ENCODE measurements at places on chromosomes 3 and 15.
A peak's percentile ranks its signal among the peaks of the same experiment; 100 is the strongest.

DNA sequence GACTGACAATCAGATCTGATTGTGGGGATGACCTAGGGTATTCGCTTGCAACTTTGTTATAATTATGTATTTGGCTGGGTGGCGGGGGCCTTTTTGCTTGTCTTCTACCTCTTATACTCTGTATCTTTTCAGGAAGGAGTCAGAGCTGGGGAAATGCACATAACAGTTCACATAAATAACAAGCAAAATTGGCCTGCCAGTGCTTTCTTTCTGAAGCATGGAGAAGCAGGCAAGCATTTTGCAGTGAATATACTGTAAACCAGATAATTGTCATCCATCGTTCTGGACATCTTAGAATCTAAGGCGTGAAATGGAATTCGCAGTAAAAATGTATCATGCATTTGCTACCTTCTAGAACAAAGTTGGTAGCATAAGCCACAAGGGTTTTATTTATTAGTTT, 227.6 kb downstream of the CLSTN2 start:
- DNase-seq: no peak
- H3K4me1 ChIP-seq: no peaks in the 10 kb centered on the region
- H3K27ac ChIP-seq: no peak overlapping the region
- no peaks in the 10 kb centered on the region for H3K36me3 ChIP-seq
- no peaks in the 10 kb centered on the region for H3K27me3 ChIP-seq

DNA sequence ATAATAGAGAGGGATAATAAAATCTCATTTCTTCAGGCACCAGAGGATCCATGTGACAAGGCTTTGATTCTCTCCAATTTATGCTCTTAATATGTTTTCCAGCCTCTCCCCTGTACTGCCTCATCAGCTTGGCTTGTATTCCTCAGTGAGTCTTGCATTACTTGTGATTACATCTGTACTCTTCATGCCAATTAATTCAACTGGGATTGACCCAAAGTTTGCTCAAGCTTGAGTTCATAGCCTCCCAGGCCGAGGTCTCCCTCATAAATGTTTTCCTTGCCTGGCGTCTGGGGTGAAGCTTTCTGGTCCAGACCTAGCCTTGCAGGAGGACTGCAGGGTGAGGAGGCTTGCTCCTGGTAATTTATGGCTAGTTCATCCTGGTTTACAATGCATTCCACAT, 146.9 kb downstream of the CHST2 start:
- H3K27ac ChIP-seq: no peak overlapping the region
- no peaks in the 10 kb centered on the region for H3K27me3 ChIP-seq
- no peak for DNase-seq
- no peaks in the 10 kb centered on the region for H3K4me1 ChIP-seq
- H3K4me3 ChIP-seq: no peak overlapping the region

- no peaks in the 10 kb centered on the region for H3K27me3 ChIP-seq
- no peak overlapping the region for H3K27ac ChIP-seq
- DNase-seq: no peak
- H3K4me1 ChIP-seq: no peaks in the 10 kb centered on the region
These were observed 185.9 kb upstream of the ONECUT1 start for GRCh38 chr15:52975941-52976449.

GRCh38 chr3:39414421-39414907, 7.9 kb downstream of the RPSA start:
- H3K4me1 ChIP-seq: no peaks in the 10 kb centered on the region
- DNase-seq: no peak
- H3K36me3 ChIP-seq: peaks cover 36% of the 10 kb centered on the region
- no peak overlapping the region for H3K4me3 ChIP-seq

- H3K27me3 ChIP-seq: no peaks in the 10 kb centered on the region
- H3K27ac ChIP-seq: no peak overlapping the region
- H3K4me3 ChIP-seq: no peak overlapping the region
These were observed 74.2 kb downstream of the HMCES start for GRCh38 chr3:129352650-129353588.

- peak overlapping the region; percentile 88 for H3K4me3 ChIP-seq
- peak overlapping the region; percentile 97 for H3K27ac ChIP-seq
- no peaks in the 10 kb centered on the region for H3K36me3 ChIP-seq
- no peaks in the 10 kb centered on the region for H3K27me3 ChIP-seq
These were observed 429 bp upstream of the LOXL1 start for GRCh38 chr15:73925848-73926218.

- H3K4me1 ChIP-seq: no peaks in the 10 kb centered on the region
- no peak overlapping the region for H3K4me3 ChIP-seq
- H3K27me3 ChIP-seq: no peaks in the 10 kb centered on the region
- DNase-seq: no peak
- no peak overlapping the region for H3K27ac ChIP-seq
- H3K36me3 ChIP-seq: no peaks in the 10 kb centered on the region
These were observed 64.2 kb downstream of the TBC1D5 start for GRCh38 chr3:17678116-17678741.

- no peak overlapping the region for H3K27ac ChIP-seq
- no peaks in the 10 kb centered on the region for H3K36me3 ChIP-seq
- H3K27me3 ChIP-seq: no peaks in the 10 kb centered on the region
- no peak overlapping the region for H3K4me3 ChIP-seq
These were observed 133.5 kb downstream of the KCNMB2 start for GRCh38 chr3:178669758-178670157.

DNA sequence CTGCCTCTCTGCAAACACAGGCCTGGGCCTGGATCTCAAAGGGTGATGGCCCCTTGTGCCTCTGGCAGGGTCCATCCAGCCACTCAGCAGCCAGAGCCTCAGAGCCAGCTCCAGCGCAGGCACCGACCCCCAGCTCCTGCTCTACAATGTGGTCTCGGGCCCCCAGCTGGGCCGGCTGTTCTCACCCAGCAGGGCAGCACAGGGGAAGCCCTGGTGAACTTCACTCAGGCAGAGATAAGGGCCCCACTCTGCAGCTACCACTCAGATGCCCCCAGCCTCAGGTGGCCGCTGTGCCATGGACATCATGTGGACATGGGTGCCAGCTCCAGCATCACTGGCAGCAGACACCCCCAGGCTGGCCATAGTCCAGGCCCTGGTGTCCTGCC, 173.1 kb downstream of the TBC1D2B start:
- no peak overlapping the region for H3K27ac ChIP-seq
- DNase-seq: no peak
- H3K36me3 ChIP-seq: no peaks in the 10 kb centered on the region
- H3K4me3 ChIP-seq: no peak overlapping the region
- H3K27me3 ChIP-seq: no peaks in the 10 kb centered on the region

- H3K4me1 ChIP-seq: peaks cover 3% of the 10 kb centered on the region
- H3K27me3 ChIP-seq: no peaks in the 10 kb centered on the region
- no peak for DNase-seq
These were observed 15.6 kb downstream of the PIF1 start for GRCh38 chr15:64809649-64810496.

DNA sequence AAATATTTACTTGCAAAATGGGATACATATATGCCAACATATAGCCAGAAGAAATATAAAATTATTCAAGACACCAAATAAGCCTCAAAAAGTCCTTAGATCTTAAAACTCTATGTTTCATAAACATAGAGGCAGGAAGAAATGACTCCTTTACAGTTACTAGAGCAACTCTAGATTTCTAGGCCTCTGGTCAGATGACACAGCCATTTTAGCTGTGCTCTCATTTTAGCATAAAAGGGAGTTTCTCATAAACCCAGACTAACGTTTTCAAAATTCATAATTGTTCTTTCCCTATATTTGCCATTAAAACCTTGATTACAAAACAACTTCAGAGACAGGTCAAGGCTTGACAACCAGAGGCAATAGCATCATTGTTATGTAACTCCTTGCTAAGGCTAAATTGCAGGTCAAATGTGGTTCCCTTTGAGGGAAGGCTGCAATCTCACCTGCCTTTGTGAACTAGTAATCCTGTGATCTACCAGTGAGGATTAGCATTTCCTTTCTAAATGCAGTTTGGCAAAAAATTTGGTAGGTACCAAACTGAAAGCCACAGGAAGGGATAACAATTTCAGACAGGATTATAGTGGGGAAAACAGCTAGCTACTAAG, 8.2 kb downstream of the THOC7 start:
- DNase-seq: no peak
- no peaks in the 10 kb centered on the region for H3K27me3 ChIP-seq
- H3K4me1 ChIP-seq: no peaks in the 10 kb centered on the region
- no peak overlapping the region for H3K4me3 ChIP-seq

Data from ascending aorta (tissue), 2 donors.